Naive B cell (primary cell): ENCODE measurements at places on chromosomes 5 and 9. TPM values are rescaled to one million over a fixed set of nuclear protein-coding genes. Genes with fewer than 3 reads are reported as not detected.
A peak's percentile ranks its signal among the peaks of the same experiment; 100 is the strongest.

- DNase-seq: peak; percentile 3
Measured at GRCh38 chr5:177023303-177023664, 788 bp downstream of the ZNF346 start.

DNA sequence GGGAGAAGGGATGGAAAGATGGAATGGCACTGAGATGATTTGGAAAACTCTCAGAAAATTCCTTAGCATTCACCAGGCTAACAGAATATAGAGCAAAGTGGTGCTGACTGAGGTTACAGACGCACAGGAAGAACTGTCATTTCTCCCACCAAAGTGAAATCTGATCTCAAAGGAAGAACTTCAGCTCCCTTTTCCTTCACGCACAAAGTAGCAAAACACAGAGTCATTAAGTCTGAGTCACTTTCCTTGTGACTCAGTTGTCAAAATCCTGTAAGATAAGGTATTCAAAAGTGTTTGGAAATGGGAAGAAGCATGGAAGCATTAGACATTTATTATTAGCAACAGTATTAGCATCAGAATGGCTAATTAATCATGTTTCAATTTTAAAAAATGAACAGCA lies 11.7 kb downstream of the MPDZ start:
- no peak for DNase-seq

DNA sequence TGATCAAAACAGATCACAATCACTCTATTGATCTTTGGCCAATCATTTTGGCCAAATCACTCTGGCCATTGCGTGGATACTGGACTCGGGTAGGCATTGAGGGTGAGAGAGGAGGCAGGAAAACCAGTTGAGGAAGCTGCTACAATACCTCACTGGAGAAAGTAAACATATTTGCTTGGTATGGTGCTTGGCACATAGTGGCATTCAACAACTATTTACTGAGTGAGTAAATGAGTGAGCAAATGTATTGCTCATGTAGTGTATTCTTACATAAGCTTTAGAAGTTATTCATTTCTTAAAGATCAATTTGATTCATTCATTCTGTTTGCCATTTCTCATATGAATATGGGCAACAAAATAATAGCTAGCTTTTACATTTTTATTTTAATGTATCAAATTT lies 4.0 kb upstream of the DEPDC1B start:
- no peak for DNase-seq

DNA sequence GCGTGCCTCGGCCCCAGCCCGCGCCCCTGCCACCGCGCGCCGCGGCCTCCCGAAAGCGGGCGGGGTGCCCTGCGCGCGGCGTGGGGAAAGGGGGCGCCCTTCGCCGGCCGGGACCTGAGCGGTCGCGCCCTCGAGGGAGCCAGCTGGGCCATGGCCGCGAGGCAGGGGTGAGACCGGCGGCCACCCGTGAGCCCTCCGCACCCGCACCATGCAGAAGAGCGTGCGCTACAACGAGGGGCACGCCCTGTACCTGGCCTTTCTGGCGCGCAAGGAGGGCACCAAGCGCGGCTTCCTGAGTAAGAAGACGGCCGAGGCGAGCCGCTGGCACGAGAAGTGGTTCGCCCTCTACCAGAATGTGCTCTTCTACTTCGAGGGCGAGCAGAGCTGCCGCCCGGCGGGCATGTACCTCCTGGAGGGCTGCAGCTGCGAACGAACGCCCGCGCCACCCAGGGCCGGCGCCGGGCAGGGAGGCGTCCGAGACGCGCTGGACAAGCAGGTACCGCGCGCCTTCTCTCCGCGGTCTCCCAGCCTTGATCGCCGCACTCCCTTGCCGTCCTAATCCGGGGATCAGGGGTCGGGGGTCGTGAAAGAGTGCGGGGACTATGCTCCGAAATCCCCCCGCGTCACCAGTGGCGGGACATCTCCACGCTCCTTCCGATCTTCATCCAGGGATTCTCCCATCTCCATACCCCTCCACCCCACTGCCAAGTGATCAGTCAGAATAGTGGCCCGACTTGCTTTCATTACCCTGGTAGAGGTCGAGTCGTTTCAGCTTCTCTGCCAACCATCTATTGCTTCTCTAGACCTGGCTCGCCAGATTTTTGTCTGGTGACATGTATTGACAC lies 590 bp downstream of the RASGRF2 start:
- DNase-seq: no peak

DNA sequence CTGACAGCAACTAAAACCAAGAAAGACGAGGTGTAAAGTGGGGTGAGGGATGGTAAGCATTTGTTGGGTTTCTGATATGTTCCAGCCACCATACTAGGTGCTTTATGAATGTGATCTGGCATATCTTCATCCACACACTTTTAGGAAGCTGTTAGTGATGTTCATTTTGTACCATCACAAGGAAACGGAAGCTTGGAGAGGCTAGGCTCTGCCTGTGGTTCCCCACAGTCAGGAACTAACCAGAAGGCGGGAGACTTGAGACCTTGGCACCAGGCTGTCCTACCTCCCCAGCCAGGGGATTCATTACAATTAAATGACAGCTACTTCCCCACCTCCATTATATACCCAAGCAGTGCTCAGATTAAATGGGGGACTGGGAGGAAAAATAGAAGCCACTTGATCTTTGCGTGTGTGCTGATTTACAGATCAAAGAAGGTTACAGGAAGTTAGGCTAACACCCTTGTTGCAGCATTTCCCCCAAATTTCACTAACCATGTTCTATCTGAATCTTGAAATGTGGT lies 43.0 kb downstream of the SFXN1 start:
- no peak for DNase-seq

DNA sequence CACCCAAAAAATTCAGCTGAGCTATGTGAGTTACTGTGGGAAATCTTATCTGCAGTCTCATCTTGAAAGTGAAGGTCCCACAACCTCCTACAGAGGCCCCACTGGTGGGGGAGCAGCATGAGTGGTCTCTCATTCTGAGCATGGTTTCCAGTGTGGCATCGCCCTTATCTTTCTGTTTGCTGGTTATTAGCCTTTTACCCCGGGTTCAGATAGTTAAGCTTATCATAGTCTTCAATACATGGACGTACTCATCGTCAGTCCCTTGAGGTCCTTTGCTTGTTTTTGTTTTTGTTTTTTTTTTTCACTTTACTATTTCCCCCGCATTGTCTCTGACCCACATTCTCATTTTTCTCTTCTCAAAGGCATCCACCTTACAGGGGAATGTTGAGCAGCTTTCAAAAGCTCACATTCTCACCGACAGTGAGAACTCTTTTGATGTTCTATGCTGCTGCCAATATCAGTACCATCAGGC lies 7.7 kb upstream of the HAVCR2 start:
- DNase-seq: no peak

DNA sequence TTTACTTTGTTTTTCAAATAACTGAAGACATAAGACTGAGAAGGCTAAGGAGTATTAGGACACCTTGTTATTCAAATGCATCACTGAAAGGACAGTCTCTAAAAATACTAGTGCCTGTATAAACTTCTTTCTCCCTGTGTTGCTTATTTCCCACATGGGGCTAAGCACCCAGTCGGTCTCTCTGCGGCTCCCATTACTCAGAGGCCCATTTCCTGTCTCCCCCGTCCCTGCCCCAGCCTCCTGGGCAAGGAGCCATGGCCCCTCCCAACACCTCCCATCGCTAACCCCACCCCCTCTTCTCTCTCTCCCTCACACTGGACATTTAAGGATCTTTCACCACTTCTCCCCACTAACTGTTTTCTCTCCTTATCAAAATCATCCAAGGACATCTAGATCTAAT lies 81.9 kb downstream of the EBF1 start:
- no peak for DNase-seq

DNA sequence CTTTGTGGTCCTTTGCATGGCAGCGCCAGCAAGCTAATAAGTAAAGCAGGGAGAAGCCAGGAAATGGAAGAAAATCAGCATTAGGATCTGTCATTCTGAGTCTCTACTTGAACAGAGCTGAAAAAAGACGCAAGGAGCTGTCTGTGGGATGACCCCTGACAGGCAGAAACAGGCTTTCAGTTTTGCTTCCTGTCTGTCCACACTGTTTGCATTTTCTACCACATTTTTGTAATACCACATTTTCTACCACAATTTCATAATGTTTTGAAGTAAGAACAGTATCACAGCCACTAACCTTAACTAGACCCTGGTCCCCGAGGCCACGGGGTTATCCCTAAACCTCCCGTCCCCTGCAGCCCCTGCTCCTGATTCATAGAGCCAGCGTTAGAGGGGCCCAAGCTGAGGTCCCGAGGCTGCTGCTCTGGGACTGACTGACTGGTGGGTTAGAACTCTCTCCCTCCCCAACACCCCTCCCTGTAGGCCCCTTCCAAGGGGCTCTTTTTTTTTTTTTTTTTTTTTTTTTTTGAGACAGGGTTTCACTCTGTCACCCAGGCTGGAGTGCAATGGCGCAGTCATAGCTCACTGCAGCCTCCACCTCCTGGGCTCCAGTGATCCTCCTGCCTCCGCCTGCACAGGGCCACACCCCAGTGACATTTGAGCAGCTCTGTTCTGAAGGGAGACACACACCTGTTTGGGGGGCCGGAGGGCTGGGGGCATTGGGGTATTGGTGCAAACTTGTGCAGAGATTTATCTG lies 4.0 kb upstream of the CLIC3 start:
- peak; percentile 55 for DNase-seq

DNA sequence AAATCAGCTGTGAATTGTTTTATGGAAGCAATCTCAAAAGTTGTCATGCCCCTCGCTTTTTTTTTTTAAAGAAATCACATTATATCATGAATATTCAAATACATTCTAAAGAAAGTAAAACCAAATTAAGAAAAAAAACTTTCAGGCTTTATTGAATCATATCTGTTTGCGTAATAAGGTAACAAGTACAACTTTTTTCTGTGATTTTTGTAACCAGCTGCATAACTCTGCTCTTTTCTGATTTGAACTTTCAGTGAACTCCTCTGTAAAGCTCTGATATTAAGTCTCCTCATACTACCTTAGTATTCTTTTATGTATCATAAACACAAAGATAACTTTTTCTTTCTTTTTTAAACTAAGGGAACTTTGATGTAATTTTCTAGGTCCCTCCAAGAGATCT lies 65.3 kb downstream of the CWC27 start:
- DNase-seq: no peak

GRCh38 chr5:4802044-4802443 lies 338.1 kb upstream of the ADAMTS16 start:
- no peak for DNase-seq

DNA sequence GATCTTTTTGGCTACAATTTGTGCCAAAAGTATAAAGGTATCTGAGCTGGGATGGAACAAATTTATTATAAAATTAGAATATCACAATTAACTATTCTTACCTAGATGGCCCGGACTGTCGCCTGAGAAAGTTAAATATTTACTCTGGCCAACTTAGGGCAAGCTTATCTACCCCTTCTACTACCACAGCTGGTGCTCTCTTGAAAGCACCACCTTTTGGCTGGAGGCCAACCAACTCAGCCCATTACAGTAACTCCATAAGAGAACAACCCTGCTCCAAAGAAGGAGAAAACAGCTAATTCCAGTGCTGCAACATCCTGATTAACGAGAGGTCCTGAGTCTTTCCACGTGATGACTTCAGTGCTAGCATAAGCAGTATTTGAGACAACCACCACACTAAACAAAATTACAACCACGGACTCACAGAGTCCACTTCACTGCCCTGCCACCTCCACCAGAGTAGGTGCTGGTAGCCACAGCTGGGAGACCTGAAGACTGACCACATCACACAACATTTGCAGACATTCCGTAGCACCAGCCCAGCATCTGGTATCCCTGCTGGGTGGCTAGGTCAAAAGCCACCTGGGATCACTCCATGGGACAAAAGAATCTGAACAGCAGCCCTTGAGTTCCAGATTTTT lies 43.2 kb downstream of the RGMB start:
- no peak for DNase-seq

DNA sequence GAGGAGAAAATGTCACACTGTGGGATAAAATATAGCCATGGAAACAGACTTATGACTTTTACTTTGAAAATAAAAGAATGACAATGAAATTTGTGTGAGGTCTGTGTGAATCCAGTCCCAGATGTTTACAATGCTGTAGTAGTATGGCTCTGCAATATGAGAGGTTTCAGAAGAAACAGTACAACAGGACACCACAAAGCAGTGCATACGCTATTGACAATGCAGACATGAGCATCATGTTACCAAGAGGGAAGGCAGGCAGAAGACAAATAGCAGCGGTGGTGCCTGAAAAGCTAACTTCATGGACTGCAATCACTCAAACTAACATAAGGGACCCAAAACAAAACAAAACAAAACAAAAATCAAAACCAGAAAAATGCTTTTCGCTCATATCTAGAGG lies 1.8 kb downstream of the FGF10 start:
- DNase-seq: no peak

- no peak for DNase-seq
Measured at GRCh38 chr5:116306846-116307245, 222.0 kb downstream of the COMMD10 start.

GRCh38 chr9:32456564-32456963 lies 69.4 kb downstream of the RIGI start:
- no peak for DNase-seq

- DNase-seq: peak; percentile 82
Measured at GRCh38 chr9:126704892-126705766, 91.4 kb downstream of the LMX1B start.

- DNase-seq: no peak
Measured at GRCh38 chr5:115751176-115751575, 65.3 kb downstream of the CDO1 start.

- no peak for DNase-seq
Measured at GRCh38 chr5:111557686-111558085, 45.4 kb upstream of the STARD4 start.

- no peak for DNase-seq
Measured at GRCh38 chr9:20220286-20220685, 402.0 kb downstream of the MLLT3 start.

- no peak for DNase-seq
Measured at GRCh38 chr9:27784847-27785713, 211.8 kb upstream of the C9orf72 start.

DNA sequence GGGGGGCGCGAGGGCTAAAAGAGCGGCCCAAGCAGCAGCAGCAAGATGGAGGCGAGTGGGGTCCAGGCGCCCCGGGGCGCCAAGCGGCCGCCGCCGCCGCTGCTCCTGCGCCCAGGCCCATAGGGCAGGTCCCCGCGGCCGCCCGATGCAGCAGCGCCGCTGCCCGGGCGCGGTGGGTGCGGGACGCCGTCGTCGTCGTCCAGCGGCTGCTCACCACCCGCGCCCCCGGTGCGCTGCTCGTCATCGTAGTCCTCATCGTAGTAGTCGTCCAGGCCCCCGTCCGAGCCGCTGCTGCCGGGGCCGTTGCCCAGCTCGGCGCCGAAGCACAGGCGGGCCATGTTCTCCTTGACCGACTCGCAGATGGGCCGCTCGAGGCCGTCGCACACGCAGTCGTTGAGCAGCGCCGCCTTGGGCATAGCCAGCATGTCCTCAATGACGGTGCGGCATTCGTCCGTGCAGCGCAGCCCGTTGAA lies 1.5 kb downstream of the GAS1 start:
- no peak for DNase-seq

Gene FIBCD1
- not detected for polyA plus RNA-seq

Gene IL7R
- 1.5 TPM for polyA plus RNA-seq

Gene GALNT12
- 0.80 TPM for polyA plus RNA-seq

Gene PLPP7
- polyA plus RNA-seq: 2.0 TPM

Gene BOD1
- 21.3 TPM for polyA plus RNA-seq

Gene AQP3
- polyA plus RNA-seq: 0.29 TPM

Gene TNFSF15
- polyA plus RNA-seq: not detected

Gene WHRN
- 0.43 TPM for polyA plus RNA-seq

Gene ZNF366
- not detected for polyA plus RNA-seq

Gene ANXA2R
- polyA plus RNA-seq: 27.8 TPM

Gene PCDHB6
- not detected for polyA plus RNA-seq
